SJCRH30 (cell line): ENCODE measurements at places on chromosomes 7 and 10.

GRCh38 chr10:131974034-131974817 lies 7.5 kb downstream of the BNIP3 start:
- no peak for DNase-seq
- no peak overlapping the region for H3K27ac ChIP-seq
- H3K27me3 ChIP-seq, result no peaks in the 10 kb centered on the region
- no peaks in the 10 kb centered on the region for H3K4me1 ChIP-seq
- H3K4me3 ChIP-seq, result no peak overlapping the region
- H3K36me3 ChIP-seq, result no peaks in the 10 kb centered on the region

GRCh38 chr7:107464666-107465226 lies 5.1 kb upstream of the GPR22 start:
- no peak overlapping the region for H3K4me3 ChIP-seq
- no peak overlapping the region for H3K27ac ChIP-seq
- no peaks in the 10 kb centered on the region for H3K36me3 ChIP-seq

- DNase-seq, result no peak
- H3K36me3 ChIP-seq, result peaks cover 81% of the 10 kb centered on the region
- H3K27me3 ChIP-seq, result no peaks in the 10 kb centered on the region
- H3K4me1 ChIP-seq, result peaks cover 24% of the 10 kb centered on the region
Measured at GRCh38 chr7:100093925-100094486, 5.2 kb downstream of the COPS6 start.

GRCh38 chr7:67786021-67786420 lies 789.4 kb downstream of the TYW1 start:
- H3K27ac ChIP-seq, result no peak overlapping the region
- peaks cover 5% of the 10 kb centered on the region for H3K27me3 ChIP-seq
- H3K36me3 ChIP-seq, result no peaks in the 10 kb centered on the region
- no peaks in the 10 kb centered on the region for H3K4me1 ChIP-seq
- no peak for DNase-seq

- H3K27me3 ChIP-seq, result no peaks in the 10 kb centered on the region
- no peak overlapping the region for H3K4me3 ChIP-seq
- H3K4me1 ChIP-seq, result peaks cover 26% of the 10 kb centered on the region
Measured at GRCh38 chr10:22672319-22673090, 41.9 kb downstream of the PIP4K2A start.

- no peaks in the 10 kb centered on the region for H3K27me3 ChIP-seq
- no peak overlapping the region for H3K4me3 ChIP-seq
- no peak for DNase-seq
- peaks cover 9% of the 10 kb centered on the region for H3K4me1 ChIP-seq
Measured at GRCh38 chr10:112790030-112790429, 160.0 kb upstream of the TCF7L2 start.

DNA sequence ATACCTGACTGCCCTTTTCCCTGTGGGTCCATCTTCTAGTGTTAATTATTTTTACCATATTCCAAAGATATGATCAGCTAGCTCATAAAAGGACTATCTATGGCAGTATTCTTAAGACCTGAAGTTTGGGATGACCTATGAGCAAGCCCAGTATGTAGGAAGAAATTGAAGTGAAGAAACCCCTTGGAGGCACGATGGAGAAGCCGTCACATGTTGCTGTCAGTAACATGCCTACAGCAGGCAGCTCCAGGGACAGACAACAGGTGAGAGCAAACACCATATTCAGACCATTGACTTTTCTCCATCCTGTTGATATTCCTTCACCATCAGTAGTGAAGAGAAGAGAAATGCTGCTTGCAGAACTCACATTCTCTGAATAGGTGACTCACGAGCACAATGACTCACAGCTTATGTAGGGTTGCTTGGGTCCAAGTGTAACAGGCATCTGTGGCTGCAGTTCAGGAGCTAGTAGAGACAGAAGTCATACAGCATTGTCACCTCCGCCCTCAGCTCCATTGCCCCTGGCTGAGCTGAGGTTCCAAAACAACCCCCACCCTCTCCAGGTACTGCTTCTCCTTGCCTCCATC lies 8.4 kb upstream of the LYZL2 start:
- peaks cover 5% of the 10 kb centered on the region for H3K4me1 ChIP-seq

GRCh38 chr7:140022582-140023211 lies 40.1 kb downstream of the PARP12 start:
- H3K36me3 ChIP-seq, result no peaks in the 10 kb centered on the region
- H3K4me1 ChIP-seq, result no peaks in the 10 kb centered on the region
- H3K4me3 ChIP-seq, result no peak overlapping the region
- DNase-seq, result no peak
- no peaks in the 10 kb centered on the region for H3K27me3 ChIP-seq

GRCh38 chr10:98572594-98572993 lies 125.9 kb upstream of the HPS1 start:
- H3K4me1 ChIP-seq, result no peaks in the 10 kb centered on the region
- no peak overlapping the region for H3K4me3 ChIP-seq
- no peaks in the 10 kb centered on the region for H3K36me3 ChIP-seq
- H3K27me3 ChIP-seq, result no peaks in the 10 kb centered on the region

DNA sequence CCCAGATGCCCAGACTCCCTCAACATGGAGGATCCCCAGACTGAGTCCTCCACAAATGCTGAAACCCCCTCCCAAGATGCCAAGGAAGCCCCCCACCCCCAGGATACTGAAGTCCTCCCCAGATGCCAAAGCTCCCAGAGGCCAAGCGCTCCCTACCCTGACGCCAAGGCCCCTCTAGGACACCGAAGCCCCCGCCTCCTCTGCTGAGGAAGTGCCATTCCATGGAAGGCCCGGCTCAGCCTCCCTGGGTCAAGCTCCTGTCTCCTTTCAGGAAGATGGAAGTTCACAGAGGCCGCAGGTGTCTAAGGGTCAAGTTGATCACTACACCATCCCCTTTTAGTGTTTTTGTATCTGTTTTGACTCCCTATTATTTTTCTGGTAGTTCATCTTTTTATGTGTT lies 606.8 kb downstream of the DNAJB6 start:
- no peaks in the 10 kb centered on the region for H3K4me1 ChIP-seq
- H3K27ac ChIP-seq, result no peak overlapping the region
- H3K4me3 ChIP-seq, result no peak overlapping the region
- DNase-seq, result no peak
- peaks cover 18% of the 10 kb centered on the region for H3K27me3 ChIP-seq

GRCh38 chr7:2063563-2064260 lies 169.0 kb downstream of the MAD1L1 start:
- DNase-seq, result no peak
- H3K36me3 ChIP-seq, result no peaks in the 10 kb centered on the region
- H3K27me3 ChIP-seq, result no peaks in the 10 kb centered on the region

- H3K4me3 ChIP-seq, result no peak overlapping the region
- no peak for DNase-seq
- H3K27me3 ChIP-seq, result no peaks in the 10 kb centered on the region
- no peak overlapping the region for H3K27ac ChIP-seq
- H3K4me1 ChIP-seq, result no peaks in the 10 kb centered on the region
Measured at GRCh38 chr7:284762-285722, 4.9 kb upstream of the FOXL3 start.

- H3K36me3 ChIP-seq, result no peaks in the 10 kb centered on the region
- peak; percentile 28 for DNase-seq
- no peaks in the 10 kb centered on the region for H3K27me3 ChIP-seq
- peaks cover 5% of the 10 kb centered on the region; the same call in 1 of the 2 replicates for H3K4me1 ChIP-seq
- no peak overlapping the region for H3K27ac ChIP-seq
Measured at GRCh38 chr10:36050763-36051499, 408.8 kb upstream of the FZD8 start.

DNA sequence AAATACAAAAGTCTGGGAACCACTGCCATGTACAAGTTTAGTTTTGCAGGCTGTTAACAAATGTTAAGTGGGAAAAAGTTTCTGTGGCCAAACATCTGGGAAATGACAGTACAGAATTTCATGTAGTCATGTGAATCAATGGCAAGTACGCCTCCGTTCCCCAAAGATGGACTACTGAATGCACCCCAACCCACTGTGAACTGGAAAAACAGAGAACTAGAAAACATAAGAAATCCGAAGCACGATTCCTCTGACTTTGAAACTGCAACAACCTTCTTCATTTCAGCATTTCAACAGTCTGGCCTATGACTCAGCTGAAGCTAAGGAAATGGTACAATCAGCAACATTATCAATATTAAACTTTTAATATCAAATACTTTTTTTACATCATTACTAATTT lies 41.8 kb downstream of the MCMBP start:
- no peaks in the 10 kb centered on the region for H3K27me3 ChIP-seq
- H3K4me3 ChIP-seq, result no peak overlapping the region
- H3K27ac ChIP-seq, result no peak overlapping the region
- no peaks in the 10 kb centered on the region for H3K4me1 ChIP-seq

GRCh38 chr7:37974711-37975110 lies 54.3 kb downstream of the EPDR1 start:
- no peaks in the 10 kb centered on the region for H3K36me3 ChIP-seq
- no peak overlapping the region for H3K27ac ChIP-seq
- H3K4me3 ChIP-seq, result no peak overlapping the region
- no peaks in the 10 kb centered on the region for H3K27me3 ChIP-seq
- H3K4me1 ChIP-seq, result no peaks in the 10 kb centered on the region
- DNase-seq, result peak; percentile 14

DNA sequence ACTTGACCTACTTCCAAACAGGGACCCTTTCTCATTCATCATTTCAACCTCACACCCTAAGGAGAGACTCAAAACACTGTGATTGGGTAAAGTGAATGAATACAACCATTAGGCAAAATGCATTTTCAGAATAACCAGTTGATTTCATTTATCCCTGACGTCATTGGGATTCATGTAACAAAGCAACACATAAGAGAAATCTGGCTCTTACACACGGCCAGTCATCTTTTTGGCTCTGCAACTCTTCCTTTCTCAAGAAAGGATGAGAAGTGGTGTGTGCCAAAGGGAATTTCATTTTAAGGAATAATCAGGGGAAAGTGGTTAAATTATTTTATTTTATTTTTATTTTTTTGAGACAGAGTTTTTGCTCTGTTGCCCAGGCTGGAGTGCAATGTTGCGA lies 83.1 kb downstream of the CPVL start:
- DNase-seq, result no peak
- no peak overlapping the region for H3K27ac ChIP-seq
- H3K4me3 ChIP-seq, result no peak overlapping the region
- no peaks in the 10 kb centered on the region for H3K36me3 ChIP-seq
- H3K27me3 ChIP-seq, result no peaks in the 10 kb centered on the region
- H3K4me1 ChIP-seq, result no peaks in the 10 kb centered on the region

- H3K27ac ChIP-seq, result no peak overlapping the region
- H3K27me3 ChIP-seq, result no peaks in the 10 kb centered on the region
- H3K4me1 ChIP-seq, result peaks cover 22% of the 10 kb centered on the region
Measured at GRCh38 chr10:33160151-33160550, 174.3 kb downstream of the NRP1 start.

DNA sequence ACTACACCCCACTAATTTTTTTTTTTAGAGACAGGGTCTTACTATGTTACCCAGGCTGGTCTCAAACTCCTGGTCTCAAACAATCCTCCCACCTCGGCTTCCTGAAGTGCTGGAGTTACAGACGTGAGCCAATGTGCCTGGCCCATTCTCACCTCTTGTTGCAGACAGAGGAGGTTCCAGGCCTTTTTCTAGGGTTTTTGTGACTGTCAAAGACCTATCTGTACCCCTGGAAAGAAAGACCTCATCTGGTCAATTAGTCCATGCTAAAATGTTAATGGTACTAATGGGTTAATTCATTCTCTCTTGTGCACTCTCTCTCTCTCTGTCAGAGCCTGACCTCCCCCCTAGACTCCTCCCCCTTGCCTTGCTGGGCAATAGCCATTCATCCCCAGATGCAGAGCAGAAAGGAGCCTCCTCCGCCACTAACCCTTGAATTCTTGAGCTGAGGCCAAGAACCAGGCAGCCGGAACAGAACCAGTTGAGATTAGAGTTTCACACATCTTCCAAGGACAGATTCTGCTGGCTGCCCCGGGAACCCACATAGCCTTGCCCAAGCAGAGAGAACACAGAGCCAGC lies 209.7 kb downstream of the SKIDA1 start:
- no peaks in the 10 kb centered on the region for H3K36me3 ChIP-seq
- no peaks in the 10 kb centered on the region for H3K27me3 ChIP-seq
- H3K4me3 ChIP-seq, result no peak overlapping the region

- H3K4me3 ChIP-seq, result no peak overlapping the region
- no peaks in the 10 kb centered on the region for H3K4me1 ChIP-seq
- H3K27ac ChIP-seq, result no peak overlapping the region
- H3K36me3 ChIP-seq, result no peaks in the 10 kb centered on the region
Measured at GRCh38 chr10:51112013-51112412, 37.7 kb downstream of the PRKG1 start.

DNA sequence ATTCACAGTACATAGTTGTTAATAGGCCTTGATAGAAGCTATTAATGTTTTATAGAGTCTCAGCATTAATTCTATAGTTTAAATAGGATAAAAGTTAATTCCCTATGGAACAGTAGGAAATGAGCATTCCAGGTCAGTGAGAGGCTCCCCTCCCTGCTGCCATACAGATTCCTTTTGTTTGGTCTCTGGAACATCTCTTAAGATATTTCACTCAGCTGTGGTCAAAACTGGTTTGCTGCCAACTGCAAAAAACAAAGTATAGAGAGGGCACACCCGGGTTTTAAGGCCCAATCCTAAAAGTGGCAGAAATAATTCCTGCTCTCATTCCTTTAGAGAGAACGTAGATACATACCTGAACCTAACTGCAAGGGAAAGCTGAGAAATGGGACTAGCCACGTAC lies 51.3 kb downstream of the MDFIC start:
- H3K27ac ChIP-seq, result peak overlapping the region; percentile 52
- H3K4me1 ChIP-seq, result peaks cover 31% of the 10 kb centered on the region
- peak; percentile 87 for DNase-seq
- H3K36me3 ChIP-seq, result peaks cover 3% of the 10 kb centered on the region; the same call in 1 of the 2 replicates

- H3K36me3 ChIP-seq, result no peaks in the 10 kb centered on the region
- no peaks in the 10 kb centered on the region for H3K27me3 ChIP-seq
- H3K27ac ChIP-seq, result no peak overlapping the region
- H3K4me3 ChIP-seq, result no peak overlapping the region
- DNase-seq, result no peak
- no peaks in the 10 kb centered on the region for H3K4me1 ChIP-seq
Measured at GRCh38 chr7:19107081-19107355, 10.4 kb downstream of the TWIST1 start.

- H3K4me3 ChIP-seq, result no peak overlapping the region
- H3K36me3 ChIP-seq, result 0 out of 2 replicates have a peak, but pooled peaks cover 3% of the 10 kb centered on the region
- no peak for DNase-seq
Measured at GRCh38 chr7:27115221-27116026, 12.9 kb upstream of the HOXA2 start.

DNA sequence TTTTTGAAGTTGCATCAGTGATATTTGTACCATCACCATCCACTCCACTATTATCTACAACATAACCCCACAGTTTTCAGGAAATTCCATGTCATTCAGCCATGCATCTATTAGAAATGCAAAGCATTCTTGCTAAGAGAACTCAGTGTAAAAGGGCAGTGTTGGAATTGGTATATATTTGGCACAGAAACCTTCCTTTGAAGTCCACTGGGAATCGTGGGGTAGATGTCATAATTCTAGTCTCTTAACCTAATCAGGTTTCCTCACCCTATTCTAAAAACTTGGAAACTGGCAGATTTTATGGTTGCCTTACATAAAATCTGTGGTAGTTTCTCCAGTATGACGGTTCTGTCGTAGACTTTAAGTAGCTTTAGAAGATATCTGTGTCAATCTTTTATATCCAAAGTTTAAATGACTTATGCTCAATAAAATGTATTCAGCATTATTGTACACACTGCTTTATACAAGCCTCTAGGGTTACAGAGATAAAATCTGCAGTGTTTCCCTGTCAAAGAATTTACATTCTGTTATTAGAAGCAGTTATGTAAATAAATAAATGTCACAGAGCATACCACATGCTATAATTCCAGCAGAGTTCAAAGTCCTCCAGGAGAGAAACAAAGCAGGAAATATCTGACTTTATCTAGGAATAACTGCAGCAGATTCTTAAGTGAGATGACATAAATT lies 704.4 kb upstream of the CELF2 start:
- no peaks in the 10 kb centered on the region for H3K4me1 ChIP-seq
- no peak overlapping the region for H3K4me3 ChIP-seq
- no peak for DNase-seq
- H3K36me3 ChIP-seq, result no peaks in the 10 kb centered on the region
- H3K27ac ChIP-seq, result no peak overlapping the region
